ENCODE measurements at places on chromosomes 3 and 15.

GRCh38 chr3:51682079-51682478 lies 11.0 kb downstream of the TEX264 start:
- DNase-seq, result peak; percentile 60

DNA sequence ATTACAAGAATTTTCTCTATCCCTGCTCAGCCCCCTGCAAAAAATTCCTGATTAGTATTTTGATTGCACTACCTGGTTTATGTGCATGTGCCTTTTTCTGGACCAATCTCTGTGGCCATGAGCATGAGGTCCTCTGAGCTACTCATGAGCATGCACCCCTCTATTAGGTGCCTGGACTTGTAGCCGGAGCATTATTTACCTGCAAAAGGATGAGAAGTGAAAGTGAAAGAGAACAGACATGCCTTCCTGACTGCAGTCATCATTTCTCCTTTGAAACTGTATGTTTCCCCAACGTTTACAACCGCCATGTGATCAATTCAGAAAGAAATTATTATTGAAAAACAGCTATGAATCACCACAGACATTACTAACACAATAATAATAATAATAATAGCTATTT lies 1008.8 kb downstream of the ROBO2 start:
- no peak for DNase-seq

GRCh38 chr3:187319699-187320302 lies 28.3 kb upstream of the MASP1 start:
- no peak for DNase-seq

- DNase-seq, result no peak
These were observed 486 bp downstream of the LSG1 start for GRCh38 chr3:194671511-194671899.

- DNase-seq, result no peak
These were observed 3.4 kb downstream of the SELENOK start for GRCh38 chr3:53888232-53888631.

- DNase-seq, result no peak
These were observed 339.1 kb downstream of the SATB1 start for GRCh38 chr3:18086078-18086477.

DNA sequence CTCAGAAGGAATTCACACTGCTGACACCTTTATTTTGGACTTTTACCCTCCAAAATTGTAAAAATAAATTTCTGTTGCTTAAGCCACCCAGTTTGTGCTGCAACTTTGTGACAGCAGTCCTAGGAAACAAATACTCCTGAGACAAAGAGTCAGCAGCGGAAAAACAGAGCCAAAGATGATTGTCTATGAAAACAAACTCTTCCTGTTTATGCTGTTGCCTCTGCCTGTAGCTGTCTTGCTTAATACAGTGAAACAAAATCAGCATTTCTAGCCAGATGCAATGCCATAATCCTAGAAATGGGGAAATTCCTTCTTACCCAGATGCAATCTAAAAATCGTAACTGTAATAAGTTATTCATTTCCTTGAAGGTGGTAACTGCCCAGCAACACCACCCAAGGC lies 387.5 kb upstream of the ATP11B start:
- DNase-seq, result no peak

Data from T-helper 17 cell (primary cell).